Stimulated activated CD8-positive, alpha-beta memory T cell treated with anti-CD3 and anti-CD28 coated beads, Interleukin-7, amount 100 ng/mL, for 4 hours (primary cell): ENCODE measurements at places on chromosomes 3 and 15.

DNA sequence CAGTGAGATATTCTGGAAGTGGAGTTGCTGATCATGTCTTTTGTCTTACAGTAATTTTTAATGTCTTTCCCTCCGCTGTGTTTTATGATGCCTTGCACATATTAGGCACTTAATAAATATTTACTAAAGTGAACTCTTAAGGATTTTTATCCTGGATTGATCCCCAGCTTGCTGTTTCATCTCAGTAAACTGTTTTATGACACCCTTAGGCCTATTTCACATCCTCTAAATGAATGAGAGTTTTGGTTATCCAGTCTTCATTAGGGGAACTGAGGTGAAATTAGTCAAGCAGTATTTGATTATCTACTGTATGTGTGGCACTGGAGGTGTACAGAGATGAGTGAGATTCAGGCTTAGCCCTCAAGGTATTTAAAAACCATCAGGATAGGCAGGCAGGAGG, 19.8 kb downstream of the CHCHD6 start:
- DNase-seq = no peak

GRCh38 chr15:84725001-84725491, 9.1 kb upstream of the SEC11A start:
- no peak for DNase-seq

- no peak for DNase-seq
These were observed 3.0 kb downstream of the SNAP23 start for GRCh38 chr15:42498212-42499068.

DNA sequence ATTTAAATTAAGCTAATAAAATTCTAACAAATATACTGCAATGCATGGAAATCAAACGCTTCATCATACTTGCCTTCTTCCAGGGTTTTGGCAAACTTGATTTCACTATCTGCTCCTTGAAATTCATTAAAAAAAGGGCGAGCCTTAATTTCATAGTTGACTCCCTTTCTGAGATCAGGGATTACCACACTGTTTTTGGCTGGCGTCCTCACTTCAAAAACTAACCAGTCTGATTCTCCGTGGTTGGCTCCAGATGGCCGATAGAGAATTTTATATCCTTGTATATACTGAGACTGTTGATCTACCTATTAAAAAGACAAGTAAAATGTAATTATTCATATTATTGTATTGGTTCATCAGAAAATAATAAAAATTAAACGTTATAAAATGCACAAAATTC, 1106.8 kb downstream of the ROBO1 start:
- DNase-seq = no peak

DNA sequence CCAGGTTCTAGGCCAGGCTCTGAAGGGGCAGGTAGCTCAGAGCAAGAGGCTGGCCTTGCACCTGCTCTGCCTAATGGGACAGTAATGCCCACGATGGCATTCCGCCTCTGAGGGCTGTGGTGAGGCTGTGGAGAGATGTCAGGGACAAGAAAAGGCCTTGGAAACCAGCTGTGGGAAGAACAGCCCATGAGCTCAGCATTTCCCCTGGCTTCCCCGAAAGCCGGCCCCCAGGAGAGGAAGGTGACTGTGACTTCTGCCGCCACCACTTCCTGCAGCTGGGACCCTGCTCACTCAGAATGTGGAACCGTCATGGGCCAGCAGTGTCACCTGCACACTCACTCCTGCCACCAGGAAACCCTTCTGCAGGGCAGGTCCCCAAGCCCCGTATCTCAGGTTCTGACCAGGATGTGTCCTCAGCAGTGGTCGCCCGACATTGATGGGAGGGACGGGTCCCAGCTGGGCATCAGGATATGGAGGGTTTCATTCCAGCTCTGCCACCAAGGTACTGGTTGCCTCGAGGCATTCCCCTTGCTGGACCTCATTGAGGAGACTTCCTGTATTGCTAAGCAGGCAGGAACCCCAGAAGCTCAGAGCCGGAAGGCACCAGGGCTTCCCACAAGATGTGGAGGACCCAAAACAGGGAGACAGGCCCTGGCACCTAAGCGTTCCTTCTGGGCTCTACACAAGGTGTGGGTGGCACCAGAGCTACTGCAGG, 30.7 kb downstream of the SEMA7A start:
- DNase-seq = peak; percentile 79

DNA sequence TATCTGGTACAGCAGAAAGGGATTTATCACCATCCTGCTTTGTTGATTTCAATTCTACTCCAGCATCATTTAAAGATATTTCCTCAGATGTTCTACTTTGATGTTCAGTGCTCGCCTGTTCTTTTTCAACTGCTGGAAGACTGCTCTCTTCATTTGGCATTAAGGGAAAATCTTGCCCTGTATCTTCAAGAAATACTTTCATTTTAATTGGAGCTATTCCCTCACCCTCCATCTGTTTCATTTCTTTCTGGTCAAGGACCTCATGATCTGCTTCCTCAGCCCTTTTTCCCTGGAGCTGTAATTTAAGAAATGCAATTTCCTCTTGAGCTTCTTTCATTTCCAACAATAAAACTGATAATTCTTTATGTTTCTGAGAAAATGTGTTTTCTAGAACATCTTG, 37.8 kb upstream of the HCLS1 start:
- DNase-seq = no peak

DNA sequence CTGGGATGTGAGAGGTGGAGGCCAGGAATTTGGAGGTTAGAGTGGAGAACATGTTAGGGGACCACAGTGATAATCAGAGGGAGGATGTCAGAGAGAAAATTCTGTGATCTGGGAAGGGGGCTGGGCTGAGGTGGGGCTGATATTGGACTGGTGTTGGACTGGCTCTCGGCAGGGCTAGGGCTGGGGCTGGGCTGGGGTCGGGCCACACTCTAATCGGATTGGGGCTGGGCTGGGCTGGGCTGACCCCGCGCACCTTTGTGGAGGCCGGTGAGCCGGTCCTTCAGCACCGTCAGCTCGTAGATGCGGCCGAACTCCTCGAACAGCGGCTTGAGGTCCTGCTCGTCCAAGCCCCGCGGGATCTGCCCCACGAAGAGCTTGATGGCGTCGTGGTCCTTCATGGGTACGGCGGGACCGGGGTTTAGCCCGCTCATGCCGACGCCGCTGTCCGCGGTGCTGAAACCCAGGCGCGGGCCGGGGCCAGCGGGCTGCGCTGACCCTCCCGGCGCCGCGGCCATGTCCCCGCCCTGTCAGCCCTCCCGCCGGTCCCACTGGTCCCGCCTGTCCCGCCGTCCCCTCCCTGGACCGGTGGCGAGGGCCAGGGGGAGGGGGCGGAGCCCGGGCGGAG, 485 bp downstream of the CELF6 start:
- no peak for DNase-seq

- DNase-seq = no peak
These were observed 256.3 kb upstream of the EOMES start for GRCh38 chr3:27978440-27978839.
